ENCODE measurements at places on chromosomes 11 and 22.

- ATAC-seq: no peak
Measured at GRCh38 chr11:62842171-62842741, 2.9 kb upstream of the WDR74 start.

DNA sequence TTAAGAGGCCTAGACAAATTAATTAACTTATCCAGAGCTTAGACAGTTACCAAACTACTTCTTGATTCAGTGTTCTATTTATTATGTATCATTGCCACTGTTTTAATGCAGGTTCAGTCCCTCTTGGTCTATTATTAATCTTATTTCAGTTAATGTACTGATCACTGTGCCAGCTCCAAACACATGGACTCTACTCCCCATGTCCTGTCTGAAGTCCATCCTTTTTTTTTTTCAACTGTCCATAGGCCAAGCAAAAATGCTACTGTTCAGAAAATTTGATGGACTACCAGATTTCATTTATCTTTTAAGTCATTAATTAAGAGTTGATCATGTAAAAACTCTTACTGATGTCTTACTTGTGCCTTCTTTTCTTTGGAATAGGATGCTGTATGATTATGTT, 11.9 kb downstream of the POLD3 start:
- no peak for ATAC-seq

- no peak for ATAC-seq
Measured at GRCh38 chr11:92222701-92223100, 1.9 kb upstream of the FAT3 start.

DNA sequence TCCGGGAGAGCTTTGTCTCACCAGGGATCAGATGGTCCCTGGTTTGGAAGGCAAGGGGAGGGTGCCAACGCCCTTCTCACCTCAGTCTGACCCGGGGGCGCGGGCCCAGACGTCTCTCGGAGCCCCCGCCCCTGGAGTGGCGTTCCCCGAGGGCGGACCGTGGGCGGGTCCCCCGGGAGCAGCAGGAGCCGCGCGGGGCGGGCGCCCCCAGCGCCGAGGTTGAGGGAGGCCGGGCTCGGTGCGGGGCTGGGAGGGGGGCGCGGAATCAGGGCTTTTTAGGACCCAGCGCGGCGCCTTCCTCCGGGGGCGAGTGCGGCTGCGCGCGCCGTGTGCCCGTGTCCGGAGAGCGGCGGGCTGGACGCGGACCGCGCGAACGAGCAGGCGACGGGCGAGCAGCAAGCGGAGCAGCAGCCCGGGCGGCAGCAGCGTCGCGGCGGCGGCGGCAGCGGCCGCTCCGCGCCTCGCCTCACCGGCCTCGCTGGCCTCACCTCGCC, at the start of gene KCNC1:
KCNC1 (plus strand) TSS at position 364 of the 494 bp plus-strand sequence. CDS start 1,222 bp downstream, outside the sequence.
- no peak for ATAC-seq

- ATAC-seq: no peak
Measured at GRCh38 chr11:15745266-15745665, 611.1 kb downstream of the SOX6 start.

Data from activated CD4-positive, CD25-positive, alpha-beta regulatory T cell treated with anti-CD3 and anti-CD28 coated beads, Interleukin-2, amount 50 U/mL, for 24 hours (primary cell).